Mesenchymal stem cell (in vitro differentiated cells and primary cell): ENCODE measurements at places on chromosomes 16 and 17.

- no peak for DNase-seq
These were observed 560.3 kb upstream of the CDH8 start for GRCh38 chr16:62596584-62596983.

- no peak for DNase-seq
These were observed 4.1 kb upstream of the ZNF19 start for GRCh38 chr16:71493213-71493612.

DNA sequence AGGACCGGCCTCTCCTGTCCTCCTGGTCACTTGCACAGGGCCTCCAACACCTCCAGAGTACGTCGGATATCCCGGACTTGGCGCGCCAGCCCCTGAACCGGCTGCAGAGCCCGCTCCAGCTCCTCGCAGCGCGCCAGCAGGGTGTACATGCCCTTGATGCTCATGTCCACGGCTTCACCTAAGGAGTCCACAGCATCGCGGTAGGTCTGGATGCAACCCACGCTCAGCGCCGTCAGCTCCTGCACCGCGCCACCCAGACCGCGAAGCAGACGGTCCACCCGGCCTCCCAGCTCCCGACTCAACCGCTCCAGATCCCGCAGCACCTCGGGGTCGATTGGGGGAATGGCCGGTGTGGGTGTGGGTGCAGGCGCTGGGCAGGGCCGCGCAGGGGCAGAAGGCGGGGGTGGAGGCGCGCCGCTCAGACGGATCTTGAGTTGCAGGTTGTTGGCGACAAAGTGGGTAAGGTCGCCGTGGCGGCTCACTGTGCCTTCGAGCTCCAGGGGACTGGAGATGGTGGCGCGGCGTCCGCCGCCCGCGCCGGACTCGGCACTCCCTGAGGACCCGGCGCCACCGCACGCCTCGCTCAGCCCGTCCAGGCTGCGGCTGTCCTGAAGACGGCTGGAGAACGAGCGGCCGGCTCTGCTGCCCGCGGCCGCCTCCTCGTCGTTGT, 804 bp downstream of the BORCS6 start:
- DNase-seq = peak; percentile 44

DNA sequence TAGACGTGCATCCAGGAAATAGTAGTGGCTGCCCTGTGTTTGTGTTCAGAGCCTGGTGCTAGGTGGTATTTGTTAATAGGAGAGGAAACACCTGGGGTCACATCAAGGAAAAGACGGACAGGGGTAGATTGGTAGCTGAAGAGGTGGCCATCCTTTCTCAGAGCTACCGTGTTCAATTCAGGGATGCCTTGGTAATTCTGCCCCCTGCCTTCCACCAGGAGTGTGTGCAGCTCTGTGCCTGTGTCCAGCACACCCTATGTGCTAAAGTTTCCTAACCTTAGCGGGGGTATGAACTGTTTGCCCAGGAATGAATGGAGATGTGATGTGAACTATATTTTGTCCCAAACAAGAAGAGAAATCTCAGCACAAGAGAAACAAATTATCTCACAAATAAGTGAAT, 174.1 kb upstream of the MPHOSPH6 start:
- DNase-seq = no peak

GRCh38 chr17:43014020-43014648, 7.5 kb downstream of the IFI35 start:
- DNase-seq = no peak

GRCh38 chr17:36750316-36750885, 149.0 kb downstream of the MRM1 start:
- no peak for DNase-seq

GRCh38 chr16:71515026-71515425, 11.2 kb upstream of the CHST4 start:
- DNase-seq = no peak
